Stimulated activated CD4-positive, alpha-beta T cell treated with anti-CD3 and anti-CD28 coated beads, TNF-alpha, amount 100 ng/mL, for 4 hours (primary cell): ENCODE measurements at places on chromosomes 4 and X.

DNA sequence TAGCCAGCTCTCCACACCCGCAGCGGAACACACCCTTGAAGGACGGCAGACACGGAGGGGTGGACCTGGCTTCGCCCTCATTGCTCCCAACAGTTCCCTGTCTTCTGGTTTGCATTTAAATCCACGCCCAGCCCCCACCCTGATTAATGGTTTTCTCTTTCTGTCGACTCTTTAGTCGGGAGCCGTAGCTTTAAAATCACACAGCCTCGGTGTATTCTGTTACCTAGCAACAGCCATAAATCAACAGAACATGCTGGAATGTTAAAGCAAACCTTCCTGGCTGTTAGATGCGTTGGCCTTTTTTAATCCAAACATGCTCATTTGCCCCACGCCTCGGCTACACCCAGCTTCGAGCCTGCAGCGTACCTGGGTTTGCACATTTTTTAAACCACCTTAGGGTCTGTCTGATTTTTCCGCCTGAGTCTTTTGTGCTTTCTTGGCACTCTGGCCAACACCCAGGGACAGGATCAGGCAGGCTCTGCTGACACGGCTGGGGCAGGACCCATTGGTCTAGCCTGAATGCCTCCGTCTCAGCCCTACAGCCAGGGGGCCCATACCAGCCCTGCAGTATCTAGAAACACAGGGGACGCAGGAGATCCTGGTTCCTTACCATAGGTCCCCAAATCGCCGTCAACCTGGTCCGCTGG, 21.4 kb upstream of the PPP2R2C start:
- no peak for DNase-seq

DNA sequence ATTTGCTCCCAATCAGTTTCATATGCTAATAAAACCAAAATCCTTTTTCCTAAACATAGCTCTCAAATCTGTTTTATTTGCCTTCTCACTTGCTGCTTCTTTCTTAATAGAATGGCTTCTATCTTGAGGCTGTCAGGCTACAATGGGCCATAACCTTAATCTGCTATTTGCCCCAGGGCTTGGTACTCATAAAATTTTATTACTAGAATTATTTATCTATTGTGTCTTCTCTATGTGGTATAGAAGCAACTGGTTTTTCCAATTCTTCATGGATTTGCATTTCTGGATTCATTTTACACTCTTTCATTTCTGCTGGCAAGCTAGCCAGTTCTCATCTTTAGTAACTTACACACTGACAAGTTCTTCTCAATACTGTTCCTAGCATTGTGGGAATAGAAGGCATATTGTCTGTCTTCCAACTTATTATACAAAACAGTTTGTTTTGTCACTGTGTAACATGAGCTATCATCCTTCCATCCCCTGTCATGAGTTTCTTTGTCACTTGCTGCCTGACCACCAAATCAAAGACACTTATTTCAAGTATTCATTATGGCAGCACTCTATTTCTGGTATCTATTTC, 96.6 kb upstream of the KCNIP4 start:
- DNase-seq: no peak

GRCh38 chrX:1491851-1492349, 39.2 kb upstream of the ASMTL start:
- no peak for DNase-seq

- DNase-seq: no peak
Measured at GRCh38 chr4:48372272-48372671, 30.9 kb downstream of the SLAIN2 start.

GRCh38 chr4:3440979-3441500, 728 bp upstream of the HGFAC start:
- DNase-seq: no peak

DNA sequence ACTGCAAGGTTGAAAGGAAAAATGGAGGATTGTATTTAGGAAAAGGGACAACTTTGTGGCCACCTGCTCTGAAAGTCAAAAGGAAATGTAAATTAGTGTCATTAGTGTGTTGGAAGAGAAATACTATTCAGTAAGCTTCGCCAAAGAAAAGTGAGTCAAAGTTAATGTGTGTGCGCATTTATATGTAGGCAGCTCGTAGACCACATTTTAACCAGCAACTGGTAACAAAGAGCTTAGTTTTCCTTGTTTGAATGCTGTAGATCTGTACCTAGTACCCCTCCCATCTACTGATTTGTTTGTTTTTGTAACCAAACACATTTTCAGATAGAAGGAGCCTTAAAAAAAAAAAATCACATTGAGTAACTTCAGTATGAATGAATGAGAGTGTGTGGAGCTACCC, 69.3 kb downstream of the GPAT3 start:
- no peak for DNase-seq
